ENCODE measurements at places on chromosomes 16 and 17.

GRCh38 chr16:2038382-2039231 is 9.0 kb downstream of the NTHL1 start:
- DNase-seq, result no peak
- no peak overlapping the region for H3K4me3 ChIP-seq
- peaks cover 7% of the 10 kb centered on the region for H3K4me1 ChIP-seq
- no peaks in the 10 kb centered on the region for H3K27me3 ChIP-seq

DNA sequence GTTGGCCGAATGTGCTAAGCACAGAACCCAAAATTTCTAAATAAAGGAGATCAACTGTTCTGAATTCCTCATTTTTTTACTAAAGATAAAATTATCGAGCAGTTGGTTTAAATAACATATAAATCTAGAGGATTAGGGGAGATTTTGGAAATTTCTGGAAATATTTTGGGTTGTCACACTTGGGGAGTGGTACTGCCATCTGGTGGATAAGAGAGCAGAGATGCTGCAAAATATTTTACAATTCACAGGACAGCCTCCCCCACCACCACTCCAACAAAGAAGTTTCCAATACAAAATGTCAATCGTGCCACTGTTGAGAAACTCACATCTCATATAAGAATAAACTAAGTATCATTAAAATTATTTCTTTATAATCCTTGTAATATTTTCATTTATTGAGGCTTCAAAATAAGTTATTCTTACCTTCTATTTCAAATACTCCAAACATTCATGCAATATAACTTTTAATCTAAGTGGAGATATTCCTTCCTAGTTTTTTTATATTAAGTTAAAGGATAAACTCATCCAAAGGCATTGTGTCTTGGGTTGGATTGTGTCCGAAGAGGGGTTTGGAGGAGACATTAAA is 17.0 kb upstream of the ABCA8 start:
- H3K27ac ChIP-seq, result no peak overlapping the region
- H3K27me3 ChIP-seq, result no peaks in the 10 kb centered on the region
- H3K36me3 ChIP-seq, result no peaks in the 10 kb centered on the region
- no peak for DNase-seq
- 0 out of 3 replicates have a peak, but pooled peaks cover 4% of the 10 kb centered on the region for H3K4me1 ChIP-seq
- no peak overlapping the region for H3K4me3 ChIP-seq

- H3K27ac ChIP-seq, result peak overlapping the region; percentile 50
- H3K27me3 ChIP-seq, result no peaks in the 10 kb centered on the region
- H3K36me3 ChIP-seq, result peaks cover 17% of the 10 kb centered on the region
- H3K4me3 ChIP-seq, result no peak overlapping the region
- peaks cover 39% of the 10 kb centered on the region for H3K4me1 ChIP-seq
Measured at GRCh38 chr16:11093572-11094074, 149.3 kb downstream of the CLEC16A start.

DNA sequence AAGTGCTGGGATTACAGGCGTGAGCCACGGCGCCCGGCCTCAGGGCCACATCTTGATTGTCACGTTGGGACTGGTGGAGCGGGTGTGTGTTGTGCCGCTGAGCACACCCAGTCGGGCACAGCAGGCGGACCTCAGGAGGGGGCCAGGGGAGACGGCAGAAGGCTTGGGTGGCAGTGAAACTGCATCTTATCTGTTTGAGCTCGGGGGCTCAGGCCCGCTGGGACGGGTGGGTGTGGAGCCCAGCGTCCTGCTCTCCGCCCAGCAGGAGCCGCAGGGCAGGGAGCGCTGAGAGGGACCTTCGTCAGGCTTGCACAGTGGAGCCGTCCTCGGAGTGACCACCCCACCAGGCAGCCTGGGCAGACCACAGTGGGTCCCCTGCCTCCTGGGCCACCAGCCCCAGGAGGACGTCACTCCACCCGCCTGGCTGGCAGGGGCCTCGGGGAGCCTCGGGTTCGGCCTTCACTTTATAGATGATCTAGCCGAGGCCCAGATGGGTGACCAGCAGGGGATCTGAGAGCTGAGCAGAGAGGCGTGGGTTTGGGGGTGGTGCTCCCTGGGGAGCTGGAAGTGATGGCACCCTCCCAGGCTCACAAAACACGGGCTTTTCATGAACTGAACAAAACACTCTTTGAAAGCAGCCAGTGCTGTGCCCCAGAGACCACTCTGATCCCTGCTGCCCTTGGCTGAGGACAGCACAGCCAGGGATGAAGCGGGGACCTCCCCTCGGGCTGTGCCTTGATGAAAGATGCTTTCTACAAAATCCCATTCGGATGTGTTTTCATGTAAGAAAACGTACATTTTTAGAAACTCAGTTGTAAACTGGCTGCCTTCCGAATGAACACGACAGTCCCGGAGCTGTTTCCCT is 181.1 kb downstream of the SEC14L1 start:
- H3K4me3 ChIP-seq, result peak overlapping the region; percentile 65
- no peaks in the 10 kb centered on the region for H3K27me3 ChIP-seq
- peak overlapping the region; percentile 84 for H3K27ac ChIP-seq
- H3K4me1 ChIP-seq, result peaks cover 44% of the 10 kb centered on the region
- DNase-seq, result peak; percentile 42

DNA sequence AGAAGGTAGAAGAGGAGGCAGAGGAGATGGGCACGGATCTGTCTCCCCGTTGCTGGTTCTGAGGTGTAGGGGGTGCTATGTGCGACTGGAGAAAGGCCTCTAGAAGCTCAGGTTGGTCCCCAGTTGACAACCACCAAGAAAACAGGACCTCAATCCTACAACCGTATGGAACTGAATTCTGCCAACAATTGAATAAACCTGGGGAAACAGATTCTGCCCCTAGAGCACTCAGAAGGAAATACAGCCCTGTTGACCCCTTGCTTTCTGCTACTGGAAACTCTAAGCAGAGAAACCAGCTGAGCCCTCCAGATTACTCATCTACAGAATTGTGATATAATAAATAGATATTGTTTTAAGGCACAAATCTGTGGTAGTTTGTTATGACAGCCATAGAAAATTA is 313.0 kb upstream of the GOT2 start:
- no peak overlapping the region for H3K4me3 ChIP-seq
- H3K27me3 ChIP-seq, result no peaks in the 10 kb centered on the region
- no peak overlapping the region for H3K27ac ChIP-seq
- no peaks in the 10 kb centered on the region for H3K36me3 ChIP-seq

DNA sequence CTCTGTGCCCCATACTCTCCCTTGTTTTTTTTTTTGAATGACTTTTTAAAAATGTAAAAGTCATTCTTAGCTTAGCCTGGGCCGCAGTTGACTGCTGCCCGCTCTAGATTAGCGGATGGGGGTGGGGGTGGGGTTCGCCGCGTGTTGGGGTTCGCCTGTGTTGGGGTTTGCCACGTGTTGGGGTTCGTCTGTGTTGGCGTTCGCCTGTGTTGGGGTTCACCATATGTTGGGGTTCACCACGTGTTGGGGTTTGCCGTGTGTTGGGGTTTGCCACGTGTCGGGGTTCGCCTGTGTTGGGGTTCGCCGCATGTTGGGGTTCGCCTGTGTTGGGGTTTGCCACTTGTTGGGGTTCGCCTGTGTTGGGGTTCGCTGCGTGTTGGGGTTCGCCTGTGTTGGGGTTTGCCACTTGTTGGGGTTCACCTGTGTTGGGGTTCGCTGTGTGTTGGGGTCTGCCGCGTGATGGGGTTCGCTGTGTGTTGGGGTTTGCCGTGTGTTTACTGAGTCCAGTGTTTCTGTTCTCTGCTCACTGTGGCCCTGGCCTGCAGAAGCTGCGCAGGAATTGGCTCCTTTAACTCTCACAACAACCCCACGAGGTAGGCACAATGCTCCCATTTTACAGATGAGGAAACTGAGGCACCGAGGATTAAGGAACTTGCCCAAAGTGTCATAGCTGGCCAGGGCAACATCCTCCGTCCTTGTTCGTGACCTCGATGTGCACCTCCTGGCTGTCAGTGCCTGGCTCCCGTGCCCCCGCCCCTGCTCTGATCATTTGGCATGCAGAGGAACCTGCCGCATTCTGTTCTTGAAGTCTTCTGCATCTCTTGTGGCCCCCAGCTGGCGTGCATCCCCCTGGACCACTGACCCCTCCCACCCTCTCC is 96.6 kb upstream of the CIBAR2 start:
- no peak overlapping the region for H3K4me3 ChIP-seq
- H3K27ac ChIP-seq, result no peak overlapping the region
- DNase-seq, result no peak
- peaks cover 8% of the 10 kb centered on the region for H3K4me1 ChIP-seq

GRCh38 chr17:34398990-34399389 is 36.0 kb upstream of the CCL1 start:
- H3K27ac ChIP-seq, result no peak overlapping the region
- H3K4me1 ChIP-seq, result peaks cover 9% of the 10 kb centered on the region
- H3K4me3 ChIP-seq, result no peak overlapping the region
- DNase-seq, result no peak
- no peaks in the 10 kb centered on the region for H3K27me3 ChIP-seq
- H3K36me3 ChIP-seq, result no peaks in the 10 kb centered on the region

GRCh38 chr16:85019659-85020245 is 7.8 kb upstream of the KIAA0513 start:
- DNase-seq, result no peak
- peaks cover 9% of the 10 kb centered on the region for H3K4me1 ChIP-seq
- H3K27ac ChIP-seq, result no peak overlapping the region

DNA sequence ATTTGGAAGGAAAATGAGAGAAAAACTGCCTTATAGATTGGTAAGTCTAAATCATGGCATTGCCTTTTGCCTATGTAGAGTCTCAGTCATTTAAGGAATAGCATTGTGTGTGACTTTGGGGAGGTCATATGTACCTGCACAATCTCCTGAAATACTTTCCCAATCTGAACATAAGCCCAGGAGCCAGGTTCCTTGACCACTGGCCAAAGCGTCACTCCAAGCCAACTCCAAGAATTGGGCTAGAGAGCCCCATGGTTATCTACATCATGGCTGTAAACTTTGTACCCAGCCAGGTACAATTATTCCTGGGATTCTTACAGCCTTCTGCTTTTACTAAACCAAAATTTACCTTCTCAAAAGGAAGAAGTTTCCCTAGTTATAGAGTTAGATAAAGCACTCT is 40.8 kb upstream of the MED13 start:
- DNase-seq, result no peak
- H3K4me3 ChIP-seq, result no peak overlapping the region
- H3K27me3 ChIP-seq, result no peaks in the 10 kb centered on the region
- H3K36me3 ChIP-seq, result no peaks in the 10 kb centered on the region
- no peak overlapping the region for H3K27ac ChIP-seq

- H3K4me1 ChIP-seq, result no peaks in the 10 kb centered on the region
- H3K27ac ChIP-seq, result no peak overlapping the region
- peak; percentile 6 for DNase-seq
- H3K27me3 ChIP-seq, result no peaks in the 10 kb centered on the region
Measured at GRCh38 chr16:13168091-13168572, 266.7 kb downstream of the SHISA9 start.

- DNase-seq, result no peak
- H3K36me3 ChIP-seq, result no peaks in the 10 kb centered on the region
- H3K4me1 ChIP-seq, result no peaks in the 10 kb centered on the region
- H3K27me3 ChIP-seq, result no peaks in the 10 kb centered on the region
Measured at GRCh38 chr17:66524877-66525276, 222.5 kb downstream of the PRKCA start.

GRCh38 chr16:22103441-22103840 is 11.1 kb downstream of the VWA3A start:
- H3K27ac ChIP-seq, result no peak overlapping the region
- peaks cover 7% of the 10 kb centered on the region for H3K27me3 ChIP-seq
- H3K4me3 ChIP-seq, result no peak overlapping the region
- no peaks in the 10 kb centered on the region for H3K4me1 ChIP-seq

DNA sequence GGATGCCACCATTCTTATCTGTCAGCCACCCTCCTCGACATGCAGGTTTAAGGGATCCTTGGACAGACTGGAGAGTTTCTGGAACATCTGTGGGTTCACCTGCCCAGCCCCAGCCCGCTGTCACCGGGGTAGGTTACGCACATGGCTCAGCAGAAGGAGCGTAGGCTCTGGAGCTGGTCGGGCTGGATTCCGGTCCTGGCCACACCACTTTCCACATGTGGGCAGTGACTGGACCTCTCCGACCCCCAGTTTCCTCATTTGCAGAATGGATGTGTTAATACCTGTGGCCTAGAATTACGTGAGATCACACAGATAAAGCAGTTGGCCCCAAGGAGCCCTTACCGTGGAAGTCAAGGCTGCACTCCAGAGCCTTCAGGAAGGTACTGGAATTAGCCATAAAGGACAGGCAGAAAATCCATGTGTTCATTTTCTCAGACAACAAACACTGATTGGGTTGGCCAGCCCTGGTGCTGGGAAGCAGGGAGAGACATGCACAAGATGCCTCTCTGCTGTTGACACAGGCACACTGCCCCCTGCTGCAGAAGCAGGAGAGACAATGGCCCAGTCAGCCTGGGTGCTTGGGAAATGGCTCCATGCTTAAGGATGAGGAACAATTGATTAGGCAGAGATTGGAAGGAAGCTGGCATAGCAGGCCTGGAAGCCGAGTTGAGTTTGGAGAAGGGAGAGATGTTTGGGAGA is 58.8 kb downstream of the SF3B3 start:
- no peak overlapping the region for H3K4me3 ChIP-seq
- no peaks in the 10 kb centered on the region for H3K36me3 ChIP-seq
- H3K4me1 ChIP-seq, result peaks cover 8% of the 10 kb centered on the region
- DNase-seq, result peak; percentile 52

DNA sequence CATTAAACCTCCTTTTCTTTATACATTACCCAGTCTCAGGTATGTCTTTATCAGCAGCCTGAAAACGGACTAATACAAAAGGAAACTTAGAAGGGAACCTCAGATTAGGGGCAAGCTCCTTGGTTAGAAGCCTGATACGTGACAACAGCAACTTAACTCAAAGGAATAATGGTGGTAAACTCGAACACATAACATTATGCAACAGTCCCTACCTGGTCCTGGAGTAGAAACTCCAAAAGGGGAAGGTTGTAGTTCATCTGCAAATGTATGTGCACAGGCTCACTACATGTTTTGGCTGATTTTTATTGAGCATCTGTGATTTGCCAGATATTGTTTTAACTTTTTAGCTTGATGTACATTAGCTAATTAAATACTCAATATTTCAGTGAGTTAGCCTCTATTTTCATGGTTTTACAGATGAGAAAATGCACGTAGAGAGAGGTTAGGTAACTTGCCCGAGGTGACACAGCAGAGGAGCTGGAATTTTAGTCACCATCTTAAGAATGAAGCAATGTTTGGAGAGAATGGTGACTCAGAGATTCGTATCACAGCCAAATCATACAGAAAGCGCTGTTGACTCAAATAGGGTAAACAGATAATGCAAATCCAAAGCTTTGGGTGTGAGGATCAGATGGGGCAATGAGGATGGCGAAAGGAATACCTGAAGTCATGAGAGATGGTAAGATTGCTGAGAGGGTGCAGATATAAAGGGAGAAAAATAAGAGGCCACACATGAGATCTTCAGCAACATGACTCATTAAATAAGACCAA is 194.9 kb upstream of the RBFOX1 start:
- no peaks in the 10 kb centered on the region for H3K36me3 ChIP-seq
- H3K4me1 ChIP-seq, result no peaks in the 10 kb centered on the region
- no peak overlapping the region for H3K27ac ChIP-seq

- peaks cover 64% of the 10 kb centered on the region for H3K4me1 ChIP-seq
- H3K4me3 ChIP-seq, result peak overlapping the region; percentile 44
- no peaks in the 10 kb centered on the region for H3K27me3 ChIP-seq
Measured at GRCh38 chr17:79824234-79824633, 15.0 kb downstream of the CBX4 start.

GRCh38 chr16:85514598-85515318 is 98.4 kb upstream of the GSE1 start:
- no peak overlapping the region for H3K27ac ChIP-seq
- no peaks in the 10 kb centered on the region for H3K27me3 ChIP-seq
- no peak overlapping the region for H3K4me3 ChIP-seq
- no peak for DNase-seq
- H3K4me1 ChIP-seq, result peaks cover 69% of the 10 kb centered on the region

All from K562 (cell line).